NCI-H510A (cell line): ENCODE measurements at places on chromosomes 5 and 9.

DNA sequence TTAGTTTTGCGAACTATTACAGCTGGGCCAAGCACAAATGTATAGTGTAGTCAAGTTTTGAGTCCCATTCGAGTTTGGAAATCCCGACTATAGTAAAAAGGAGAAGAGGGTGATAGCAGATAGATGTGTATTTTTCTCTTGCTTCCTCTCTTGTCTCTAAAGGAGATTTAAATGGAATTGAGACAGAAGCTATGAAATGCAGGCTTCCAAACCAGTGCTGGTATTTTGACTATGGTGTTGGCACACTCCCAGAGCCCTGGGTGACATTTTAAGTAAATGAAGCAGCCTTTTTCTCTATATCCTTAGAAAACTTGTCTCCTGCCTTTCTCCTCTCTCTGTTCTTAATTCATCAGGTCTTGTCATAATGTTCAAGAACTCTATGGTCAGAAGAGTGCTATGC lies 17.7 kb upstream of the AUH start:
- no peak for DNase-seq

DNA sequence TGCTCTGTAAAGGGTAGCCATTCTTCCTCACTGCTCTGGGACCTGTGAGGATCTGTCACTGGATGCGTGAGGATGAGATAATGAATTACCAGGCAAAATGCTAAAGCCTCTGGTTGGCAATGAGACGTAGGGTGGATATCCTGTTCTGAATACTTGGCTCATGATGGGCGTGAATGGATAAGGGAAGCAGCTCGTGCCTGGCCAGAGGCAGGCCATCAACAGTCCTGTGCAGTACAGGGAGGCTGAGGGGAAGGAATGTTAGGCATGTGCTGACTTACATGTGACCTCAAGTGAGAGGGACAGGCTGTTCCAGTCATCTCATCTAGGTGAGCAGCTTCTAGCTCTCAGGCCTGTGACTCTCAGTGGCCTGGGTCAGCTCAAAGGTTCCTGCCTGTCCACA lies 172.8 kb downstream of the CARTPT start:
- no peak for DNase-seq

DNA sequence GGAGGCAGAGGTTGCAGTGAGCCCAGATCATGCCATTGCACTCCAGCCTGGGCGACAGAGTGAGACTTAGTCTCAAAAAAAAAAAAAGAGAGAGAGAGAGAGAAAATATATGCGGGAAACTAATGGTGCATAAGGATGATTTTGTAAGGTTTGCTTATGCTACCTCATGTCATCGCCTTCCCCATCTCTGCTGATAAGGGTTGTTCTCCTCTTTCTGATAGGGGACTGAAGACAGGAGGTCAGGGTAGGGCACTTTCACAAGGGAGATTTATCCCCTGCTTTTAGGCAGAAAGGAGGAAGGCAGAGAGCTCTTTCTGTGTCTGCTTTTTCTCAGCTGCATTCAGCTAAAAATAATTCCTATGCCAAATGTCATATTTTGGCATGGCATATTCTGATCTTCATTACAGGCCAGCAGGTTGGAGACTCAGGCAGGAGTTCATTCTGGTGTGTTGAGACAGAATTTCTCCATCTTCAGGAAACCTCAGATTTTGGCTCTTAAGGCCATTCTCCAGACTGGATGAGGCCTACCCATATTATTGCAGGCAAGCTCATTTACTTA lies 220.2 kb downstream of the AUH start:
- DNase-seq = no peak

DNA sequence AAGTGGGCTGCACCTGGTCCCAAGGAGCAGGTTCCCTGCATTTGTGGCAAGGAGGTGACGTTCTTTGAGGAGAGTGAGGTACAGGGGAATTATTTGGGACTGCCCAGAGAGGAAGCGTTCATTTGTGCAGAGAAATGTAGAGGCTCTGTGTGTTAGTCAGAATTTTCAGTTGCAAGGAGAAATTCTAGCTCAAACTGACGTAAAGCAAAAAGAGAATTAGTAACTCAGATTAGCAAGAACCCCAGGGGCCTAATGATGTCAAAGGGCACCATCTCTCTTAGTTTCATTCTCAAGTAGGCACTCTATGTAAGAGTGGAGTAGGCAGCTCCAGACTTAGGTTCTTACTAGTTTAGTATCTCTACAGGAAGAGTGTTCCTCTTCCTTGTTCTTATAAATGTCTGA lies 2.4 kb upstream of the TXN start:
- DNase-seq = no peak

DNA sequence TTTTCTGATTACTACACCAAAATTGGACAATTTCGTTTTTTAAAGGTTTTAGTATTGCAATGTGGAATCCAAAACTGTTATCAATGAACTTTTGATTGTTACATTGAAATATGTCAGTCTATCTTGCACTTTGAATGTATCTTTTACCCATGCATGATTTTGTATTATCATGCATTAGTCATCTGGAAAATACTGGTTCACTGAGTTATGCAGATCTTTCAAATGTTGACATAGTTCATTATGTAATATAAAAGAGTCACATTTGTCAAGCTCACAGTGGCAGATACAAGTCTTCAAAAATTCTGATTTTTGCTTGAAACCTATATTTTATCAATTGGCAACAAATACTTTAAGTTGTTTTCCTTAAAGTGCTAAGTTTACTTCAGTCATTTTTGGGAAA lies 85.2 kb downstream of the NR3C1 start:
- DNase-seq = no peak

GRCh38 chr5:143114481-143114880 lies 289.0 kb downstream of the NR3C1 start:
- DNase-seq = no peak
